Stimulated activated CD4-positive, alpha-beta T cell treated with anti-CD3 and anti-CD28 coated beads, Interleukin-12 subunit alpha, Interleukin-12 subunit beta, amount 100 ng/mL, for 48 hours (primary cell): ENCODE measurements at places on chromosomes 13 and 19.

GRCh38 chr13:101845245-101846020, 393.0 kb downstream of the ITGBL1 start:
- DNase-seq: no peak

DNA sequence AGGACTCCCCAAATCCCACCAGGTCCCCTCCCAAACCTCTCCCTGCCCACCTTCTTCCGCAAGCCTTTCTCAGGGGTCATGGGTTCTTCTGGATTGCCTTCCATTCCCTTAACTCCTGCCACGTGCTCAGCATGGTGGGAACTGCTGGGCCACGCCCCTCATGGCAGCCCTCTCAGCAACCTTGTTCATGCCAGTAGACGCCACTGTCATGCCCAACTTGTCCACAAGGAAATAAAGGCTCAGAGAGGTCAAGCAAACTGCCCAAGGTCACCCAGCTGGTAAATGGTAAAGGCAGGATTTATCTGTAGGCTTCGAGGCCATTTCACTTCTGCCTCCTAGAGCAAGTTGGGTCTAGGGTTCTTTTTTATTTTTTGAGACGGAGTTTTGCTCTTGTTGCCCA, 10.9 kb downstream of the PRAM1 start:
- DNase-seq: no peak

DNA sequence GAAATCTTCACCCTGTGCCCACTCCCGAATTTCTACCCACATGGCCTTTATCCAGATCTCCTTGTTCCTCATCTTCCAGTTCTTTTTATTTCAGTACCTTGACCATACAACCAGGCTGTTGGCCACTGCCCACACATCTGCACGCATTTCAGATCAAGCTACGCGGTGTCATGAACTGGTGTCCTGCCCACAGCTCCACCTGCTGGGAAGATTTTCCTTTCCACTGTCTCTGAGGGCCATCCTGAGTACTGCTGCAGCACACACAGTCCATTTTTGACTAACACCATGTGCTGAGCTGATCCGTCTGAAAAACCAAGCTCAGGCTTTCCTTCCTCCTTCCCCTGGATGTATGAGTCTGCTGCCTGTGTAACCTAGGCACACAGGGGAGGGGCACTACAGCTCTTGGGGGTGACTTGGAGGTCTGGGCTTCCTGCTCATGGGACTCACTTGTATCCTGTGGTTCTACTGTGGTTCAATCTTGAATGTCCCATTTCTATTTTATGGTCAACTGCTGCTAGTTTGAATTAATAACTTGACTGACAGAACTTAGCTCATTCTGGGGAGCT, 71.9 kb downstream of the WASF3 start:
- DNase-seq: no peak

- DNase-seq: no peak
Measured at GRCh38 chr13:75985132-75985531, 349.0 kb downstream of the LMO7 start.

- DNase-seq: no peak
Measured at GRCh38 chr19:39927524-39928356, 6.7 kb downstream of the FCGBP start.

- DNase-seq: no peak
Measured at GRCh38 chr19:33580645-33581037, 41.1 kb upstream of the CHST8 start.

DNA sequence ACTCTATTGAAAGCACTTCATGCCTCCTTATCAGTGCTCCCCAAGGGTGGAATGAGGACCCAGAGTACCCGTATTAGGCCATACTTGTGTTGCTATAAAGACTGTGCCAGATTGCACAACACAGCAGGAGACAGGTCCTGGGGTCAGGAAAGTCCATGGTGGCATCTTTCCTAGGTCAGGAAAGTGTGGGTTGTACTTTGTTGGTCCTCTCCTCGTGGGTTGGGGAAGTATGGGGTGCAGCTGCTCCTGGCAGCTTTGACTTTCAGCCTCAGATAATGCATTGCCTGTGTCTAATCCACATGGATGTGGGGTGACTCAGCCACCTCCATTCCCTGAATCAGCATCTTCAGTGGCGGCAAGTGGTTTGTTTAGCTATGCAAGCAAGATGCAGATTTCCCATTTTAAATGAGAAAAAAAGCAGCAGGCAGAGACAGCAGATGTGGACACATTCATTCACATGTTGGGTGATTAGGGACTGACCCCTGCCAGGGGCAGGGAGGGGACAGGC, 8.4 kb upstream of the CYP2B6 start:
- DNase-seq: no peak

DNA sequence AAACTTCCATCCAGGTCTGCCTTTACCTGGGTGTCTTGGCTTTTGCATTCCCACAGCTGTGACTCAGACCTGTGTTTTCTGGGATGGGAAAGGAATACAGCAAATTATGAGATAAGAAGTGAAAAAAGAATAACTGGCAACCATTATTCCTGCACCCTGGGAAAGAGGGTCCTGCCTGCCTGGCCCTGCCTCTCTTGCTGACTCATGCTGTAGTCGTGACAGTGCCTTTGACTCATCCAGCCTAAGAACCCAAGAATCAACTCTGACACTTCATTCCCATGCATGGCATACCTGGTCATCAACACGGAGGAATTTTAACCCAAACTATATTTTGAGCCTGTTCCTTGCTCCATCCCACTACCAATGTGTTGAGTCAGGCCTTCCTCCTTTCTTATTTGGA, 185.4 kb upstream of the SERP2 start:
- DNase-seq: no peak

- DNase-seq: no peak
Measured at GRCh38 chr19:6813659-6814058, 41.2 kb downstream of the VAV1 start.

DNA sequence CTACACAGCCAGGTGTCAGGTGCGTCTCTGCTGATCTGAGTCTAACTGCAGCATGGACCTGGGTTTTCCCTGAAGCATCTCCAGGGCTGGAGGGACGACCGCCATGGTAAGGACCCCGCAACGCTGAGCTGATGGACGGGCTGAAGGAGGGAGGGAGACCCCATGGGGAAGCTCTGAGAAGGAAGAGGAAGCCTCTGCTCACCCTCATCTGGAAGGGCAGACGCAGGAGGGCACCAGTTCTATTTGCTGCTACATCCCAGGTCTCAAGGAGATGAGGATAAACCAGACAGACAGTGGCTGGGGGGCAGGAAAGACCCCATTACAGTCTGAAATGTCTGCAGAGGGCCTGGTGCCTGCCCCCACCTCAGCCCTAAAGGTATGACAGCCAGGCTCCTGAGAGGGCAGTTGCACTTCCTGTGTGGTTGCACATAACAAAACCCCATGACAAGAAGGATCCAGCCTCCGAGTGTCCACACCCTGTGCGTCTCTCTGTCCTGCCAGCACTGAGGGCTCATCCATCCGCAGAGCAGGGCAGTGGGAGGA, at the start of gene LILRA2:
LILRA2 (plus strand) TSS at position 461 of the 543 bp plus-strand sequence. CDS start 89 bp downstream, outside the sequence.
- no peak for DNase-seq

- no peak for DNase-seq
Measured at GRCh38 chr13:23671377-23671776, 101.2 kb downstream of the TNFRSF19 start.

- no peak for DNase-seq
Measured at GRCh38 chr19:28313633-28314032, 899.3 kb downstream of the UQCRFS1 start.

GRCh38 chr13:100788540-100788939, 113.9 kb upstream of the TMTC4 start:
- DNase-seq: no peak

DNA sequence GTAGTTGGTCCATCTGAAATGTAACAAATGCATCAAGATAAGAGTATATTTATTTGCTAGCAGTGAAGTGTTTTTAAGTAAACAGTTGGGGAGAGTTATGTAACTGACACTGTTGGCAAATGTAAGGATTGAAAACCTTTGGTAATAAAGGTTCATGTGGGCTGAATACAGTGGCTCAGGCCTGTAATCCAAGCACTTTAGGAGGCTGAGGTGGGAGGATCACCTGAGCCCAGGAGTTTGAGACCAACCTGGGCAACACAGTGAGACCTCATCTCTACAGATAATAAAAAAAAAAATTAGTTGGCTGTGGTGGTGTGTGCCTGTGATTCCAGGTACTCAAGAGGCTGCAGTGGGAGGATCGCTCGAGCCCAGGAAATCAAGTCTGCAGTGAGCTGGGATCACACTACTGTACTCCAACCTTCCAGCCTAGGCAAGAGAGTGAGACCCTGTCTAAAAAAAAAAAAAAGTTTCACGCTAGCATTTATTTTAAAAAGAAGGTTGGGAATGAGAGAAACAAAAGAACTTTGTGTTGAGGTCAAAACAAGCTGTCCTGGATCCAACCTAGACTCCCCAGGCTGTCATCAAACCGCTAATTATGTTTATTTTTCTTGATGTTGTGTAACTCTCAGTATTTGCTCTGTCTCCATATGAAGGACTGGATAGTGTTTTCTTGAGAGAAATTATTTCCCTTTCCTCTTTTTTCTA, 20.7 kb downstream of the SETDB2 start:
- no peak for DNase-seq

- DNase-seq: no peak
Measured at GRCh38 chr13:81493144-81493543, 1152.2 kb upstream of the SPRY2 start.
